Frontal cortex (tissue), 4 donors: ENCODE measurements at places on chromosomes 12 and 14.

GRCh38 chr14:89407856-89408255 is 9.2 kb downstream of the FOXN3 start:
- no peak for DNase-seq

DNA sequence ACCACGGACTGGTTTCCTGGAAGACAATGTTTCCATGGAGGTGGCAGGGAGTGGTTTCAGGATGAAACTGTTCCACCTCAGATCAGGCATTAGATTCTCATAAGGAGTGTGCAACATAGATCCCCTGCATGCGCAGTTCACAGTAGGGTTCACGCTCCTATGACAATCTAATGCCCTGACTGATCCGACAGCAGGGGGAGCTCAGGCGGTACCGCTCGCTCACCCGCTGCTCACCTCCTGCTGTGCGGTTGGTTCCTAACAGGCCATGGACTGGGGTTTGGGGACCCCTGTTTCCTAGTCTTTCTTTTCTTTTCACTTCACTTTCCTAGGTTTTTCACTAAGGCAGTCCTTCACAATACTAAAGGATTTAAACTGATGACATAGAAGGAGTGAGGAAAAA is 39.6 kb downstream of the GUCY2C start:
- no peak for DNase-seq

DNA sequence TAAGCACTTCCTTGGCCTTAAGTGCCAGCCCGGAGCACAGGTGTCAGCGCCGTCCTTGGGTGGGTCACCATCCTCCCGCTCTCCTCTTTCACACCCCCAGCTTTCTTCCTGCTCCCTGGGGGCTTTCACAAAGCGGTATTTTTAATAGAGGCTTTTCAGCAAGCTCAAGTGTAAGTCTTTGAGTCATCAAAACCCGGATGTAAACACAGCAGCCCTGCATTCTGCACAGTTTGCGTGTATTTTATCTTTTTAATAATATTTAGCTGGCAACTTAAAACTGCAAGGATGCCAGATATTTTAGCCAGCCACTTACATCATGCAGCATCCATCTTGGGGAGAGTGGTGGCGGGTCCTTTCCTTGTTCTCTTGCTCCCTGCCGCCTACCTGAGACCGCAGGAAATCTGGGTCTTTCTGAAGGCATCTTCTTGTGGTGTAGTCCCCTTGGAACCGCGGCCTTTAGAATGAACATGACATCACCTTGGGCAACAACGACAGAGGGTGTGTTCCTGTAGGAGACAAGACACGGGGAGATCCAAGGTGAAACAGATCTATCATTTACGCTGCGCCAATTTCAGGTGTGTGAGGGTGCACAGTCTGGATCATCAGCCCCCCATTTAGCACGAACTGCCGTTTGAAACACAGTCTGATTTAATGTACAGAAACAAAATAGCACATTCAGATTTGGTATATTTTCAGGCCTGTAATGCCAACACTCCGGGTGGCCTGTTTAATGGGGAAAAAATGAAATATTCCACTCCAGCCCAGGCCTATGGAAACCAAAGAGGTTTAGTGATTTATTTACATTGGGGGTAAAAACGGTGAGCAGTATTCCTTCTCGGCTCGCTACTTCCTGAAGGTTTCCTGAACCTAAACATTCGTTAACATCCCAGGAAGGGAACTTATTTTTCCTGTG is 12.5 kb upstream of the IRF2BPL start:
- no peak for DNase-seq

DNA sequence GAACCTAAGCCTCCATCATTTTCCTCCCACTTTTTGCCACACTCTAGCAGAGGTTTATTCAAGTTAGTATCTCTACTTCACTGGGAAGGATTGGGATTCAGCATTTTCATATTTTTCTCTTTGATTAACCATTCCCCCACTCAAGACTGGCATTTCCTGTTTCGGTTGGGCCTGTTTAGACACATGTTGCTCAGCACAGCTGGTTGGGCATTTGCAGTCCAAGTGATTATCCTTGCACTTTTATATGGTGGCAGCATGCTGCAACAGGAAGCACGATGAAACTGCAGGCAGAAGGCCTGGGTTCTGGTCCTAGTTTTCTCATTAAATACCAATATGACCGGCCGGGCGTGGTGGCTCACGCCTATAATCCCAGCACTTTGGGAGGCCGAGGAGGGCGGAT is 182.9 kb upstream of the GRIN2B start:
- DNase-seq, result no peak

DNA sequence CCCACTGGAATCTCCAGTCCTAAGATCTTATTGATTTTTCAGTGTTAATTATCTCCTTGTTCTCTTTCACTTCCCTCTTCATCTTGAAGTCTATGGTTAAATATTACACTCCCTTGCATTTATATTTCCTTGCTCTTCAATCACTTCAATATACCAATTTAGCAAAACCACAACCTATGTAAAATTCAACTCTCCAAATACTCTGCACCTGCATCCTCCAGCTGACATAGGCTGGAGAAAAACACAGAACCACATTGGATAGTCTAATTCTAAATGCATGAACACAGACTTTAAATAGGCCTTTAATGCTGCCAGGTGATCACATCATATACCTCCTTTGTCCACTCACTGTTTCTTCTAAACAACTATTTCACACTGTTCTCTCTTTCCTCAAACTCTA is 253.8 kb upstream of the GARIN6 start:
- DNase-seq, result no peak

DNA sequence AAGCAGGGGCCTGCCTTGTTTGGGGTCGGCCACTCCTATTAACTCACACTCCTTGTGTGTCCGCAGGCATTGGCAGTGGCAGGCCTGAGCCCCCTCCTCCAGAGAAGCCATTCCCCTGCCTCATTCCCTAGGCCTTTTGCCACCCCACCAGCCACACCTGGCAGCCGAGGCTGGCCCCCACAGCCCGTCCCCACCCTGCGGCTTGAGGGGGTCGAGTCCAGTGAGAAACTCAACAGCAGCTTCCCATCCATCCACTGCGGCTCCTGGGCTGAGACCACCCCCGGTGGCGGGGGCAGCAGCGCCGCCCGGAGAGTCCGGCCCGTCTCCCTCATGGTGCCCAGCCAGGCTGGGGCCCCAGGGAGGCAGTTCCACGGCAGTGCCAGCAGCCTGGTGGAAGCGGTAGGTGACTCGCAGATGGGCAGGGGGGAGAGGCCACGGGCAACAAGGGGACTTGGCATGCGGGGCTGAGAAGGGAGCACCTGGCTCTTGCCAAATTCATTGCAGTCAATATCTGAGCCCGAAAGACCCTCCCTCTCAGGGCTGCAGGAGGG is 106.3 kb upstream of the FKBP4 start:
- no peak for DNase-seq

GRCh38 chr14:77490347-77490986 is 8.1 kb downstream of the ISM2 start:
- no peak for DNase-seq

DNA sequence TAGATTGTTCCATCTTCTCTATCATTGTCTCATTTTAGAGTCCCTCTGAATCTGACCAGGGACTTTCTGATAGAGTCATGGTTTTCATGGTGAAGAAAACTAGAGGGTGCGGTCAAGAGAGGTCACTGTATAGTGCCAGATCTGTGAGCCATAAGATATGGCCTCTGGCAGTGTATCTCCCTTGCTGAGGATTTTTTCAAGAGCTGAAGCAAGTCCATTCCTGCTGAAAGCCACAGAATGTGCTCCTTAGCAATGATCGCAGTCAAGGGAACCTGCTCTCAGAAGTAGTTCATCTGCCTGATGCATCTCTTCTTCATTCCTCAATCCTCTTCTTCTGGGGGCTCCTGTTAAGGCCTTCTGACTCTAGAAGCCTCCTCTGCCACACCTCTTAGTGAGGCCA is 405.2 kb downstream of the EGLN3 start:
- DNase-seq, result no peak

GRCh38 chr12:101685092-101685491 is 12.3 kb upstream of the CHPT1 start:
- no peak for DNase-seq

GRCh38 chr12:81542065-81543010 is 216.8 kb downstream of the PPFIA2 start:
- DNase-seq, result no peak

GRCh38 chr14:31430634-31431264 is 10.4 kb upstream of the HEATR5A start:
- DNase-seq, result no peak

DNA sequence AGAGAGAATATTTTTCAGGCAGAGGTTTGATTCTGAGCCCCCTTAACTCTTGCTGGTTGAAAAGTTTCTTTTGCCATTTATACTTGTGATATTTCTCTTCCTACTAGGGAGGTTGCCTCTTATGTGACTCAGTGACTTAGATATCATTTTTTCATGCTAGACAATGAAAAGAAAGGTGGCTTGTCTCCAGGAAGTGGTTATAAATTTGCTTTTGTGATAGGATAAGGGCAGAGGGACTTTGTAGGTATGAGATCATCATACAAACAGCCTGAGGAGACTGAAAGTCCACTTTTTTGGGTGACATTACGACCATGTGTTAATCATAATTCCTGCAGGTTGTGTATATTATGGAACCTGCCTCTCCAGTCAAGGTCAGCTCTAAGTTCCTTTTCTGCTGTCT is 35.8 kb downstream of the ACSM4 start:
- DNase-seq, result no peak

DNA sequence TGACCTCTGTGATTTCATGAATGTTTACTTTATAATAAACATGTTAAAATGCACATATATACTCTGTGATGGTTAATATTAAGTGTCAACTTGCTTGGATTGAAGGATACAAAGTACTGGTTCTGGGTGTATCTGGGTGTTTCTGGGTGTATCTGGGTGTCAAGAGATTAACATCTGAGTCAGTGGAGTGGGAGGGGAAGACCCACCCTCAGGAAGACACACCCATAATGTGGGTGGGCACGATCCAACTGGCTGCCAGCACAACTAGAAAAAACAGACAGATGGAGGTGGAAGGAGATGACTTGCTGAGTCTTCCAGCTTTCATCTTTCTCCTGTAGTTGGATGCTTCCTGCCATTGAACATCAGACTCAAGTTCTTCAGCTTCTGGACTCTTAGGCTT is 11.9 kb downstream of the NUP37 start:
- no peak for DNase-seq

GRCh38 chr14:21528381-21529348 is 2.5 kb upstream of the SALL2 start:
- DNase-seq, result no peak

DNA sequence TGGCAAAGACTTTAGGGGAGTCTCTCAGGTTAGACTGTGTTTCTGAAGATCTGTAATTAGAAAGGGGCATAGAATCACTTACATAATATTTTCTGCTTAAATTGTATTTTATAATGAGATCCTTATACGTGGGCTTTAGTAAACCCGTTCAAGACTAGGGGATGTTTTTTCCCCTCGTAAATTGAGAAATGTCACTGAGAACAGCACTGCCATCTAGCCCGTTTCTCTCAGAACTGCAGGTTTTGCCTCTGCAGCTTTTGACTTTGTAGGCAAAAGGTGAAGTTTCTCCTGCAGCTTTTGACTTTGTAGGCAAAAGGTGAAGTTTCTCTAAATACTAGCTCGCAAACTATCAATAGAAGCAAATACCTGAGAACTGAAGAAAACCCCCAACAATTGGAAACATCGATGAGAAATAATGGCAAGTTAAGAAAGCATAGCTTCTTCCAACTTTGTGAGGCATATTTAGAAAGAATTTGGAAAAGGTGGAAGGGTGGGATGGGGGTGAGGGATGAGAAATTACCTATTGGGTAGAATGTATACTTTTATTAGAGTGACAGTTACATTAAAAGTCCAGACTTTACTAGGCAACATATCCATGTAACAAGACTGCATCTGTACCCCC is 9.9 kb upstream of the ASPG start:
- DNase-seq, result no peak

- DNase-seq, result no peak
Measured at GRCh38 chr14:33674927-33675326, 275.9 kb downstream of the EGLN3 start.

DNA sequence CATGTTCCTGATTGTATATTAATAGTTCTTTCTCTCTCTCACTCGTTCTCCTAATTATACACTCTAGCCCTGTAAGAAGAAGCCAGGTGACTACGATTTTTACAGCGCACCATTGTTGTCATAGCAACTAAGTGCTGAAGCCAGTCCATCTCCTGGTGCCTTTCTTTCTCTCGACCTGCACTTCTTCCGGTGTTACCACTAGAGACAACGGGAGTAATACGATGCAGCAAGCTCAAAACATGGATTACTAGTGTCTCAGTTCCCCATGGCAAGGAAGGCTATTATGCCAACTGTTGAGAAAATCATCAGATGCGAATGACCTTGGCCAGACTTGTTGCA is 40.8 kb upstream of the DCD start:
- DNase-seq, result no peak

DNA sequence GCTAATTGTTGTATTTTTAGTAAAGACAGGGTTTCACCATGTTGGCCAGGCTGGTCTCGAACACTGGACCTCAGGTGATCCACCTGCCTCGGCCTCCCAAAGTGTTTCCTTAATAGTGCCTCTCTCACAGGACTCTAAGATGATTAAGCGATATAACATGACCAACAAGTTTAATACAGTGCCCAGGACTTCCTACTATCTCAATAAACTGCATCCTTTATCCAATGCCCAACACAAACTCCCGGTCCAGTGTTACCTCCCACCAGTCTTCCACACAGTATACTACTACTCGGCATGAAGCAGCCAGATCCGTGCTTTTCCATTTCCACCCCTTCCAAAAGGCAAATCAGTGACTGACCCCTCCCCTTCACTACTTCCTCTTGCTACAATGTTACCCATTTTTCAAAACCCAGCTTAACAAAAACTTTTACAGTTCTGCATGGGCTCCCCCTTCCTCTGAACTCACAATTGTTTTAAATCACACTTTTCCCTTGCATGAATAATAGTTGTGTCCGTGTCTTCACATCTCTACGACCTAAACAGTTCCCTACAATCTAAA is 900 bp downstream of the NOP2 start:
- no peak for DNase-seq

DNA sequence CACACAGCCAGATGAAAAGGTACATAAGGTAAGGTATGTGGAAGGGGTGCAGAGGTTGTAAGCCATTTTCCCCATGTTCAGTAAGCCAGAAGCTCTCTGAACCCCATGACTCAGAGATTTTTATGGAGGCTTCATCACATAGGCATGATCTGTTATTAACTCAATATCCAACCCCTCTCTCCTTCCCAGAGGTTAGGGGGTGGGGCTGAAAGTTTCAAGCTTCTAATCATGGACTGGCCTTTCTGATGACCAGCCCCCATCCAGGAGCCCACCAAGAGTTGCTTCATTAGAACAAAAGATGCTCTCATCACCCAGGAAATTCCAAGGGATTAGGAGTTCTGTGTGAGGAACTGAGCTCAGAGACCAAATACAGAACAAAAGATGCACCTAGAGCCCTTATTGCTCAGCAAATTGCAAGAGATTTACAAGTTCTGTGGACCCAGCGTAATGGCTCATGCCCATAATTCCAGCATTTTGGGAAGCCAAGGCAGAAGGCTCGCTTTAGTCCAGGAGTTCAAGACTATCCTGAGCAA is 103.2 kb upstream of the DAAM1 start:
- no peak for DNase-seq

- no peak for DNase-seq
Measured at GRCh38 chr14:68033336-68033932, 213.9 kb downstream of the RAD51B start.

DNA sequence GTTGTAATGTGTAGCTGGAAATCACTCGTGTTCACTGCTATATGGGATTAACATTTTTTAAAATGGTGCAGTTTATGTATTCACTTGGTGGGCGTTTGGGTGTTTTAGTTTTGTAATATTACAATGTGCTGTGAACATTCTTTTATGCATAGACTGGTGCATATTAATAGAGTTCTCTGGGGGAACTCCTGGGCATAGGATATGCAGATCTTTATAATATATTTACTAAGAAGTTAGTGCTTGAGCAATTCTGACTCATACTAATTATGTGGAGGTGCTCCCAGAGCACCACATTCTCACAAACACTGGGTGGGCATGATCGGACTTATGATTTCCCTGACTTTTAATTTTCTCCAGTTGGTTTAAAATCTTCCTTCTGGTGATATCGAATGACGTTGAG is 342.3 kb downstream of the PDZRN4 start:
- DNase-seq, result no peak
